ENCODE measurements at places on chromosomes 6 and 20.

DNA sequence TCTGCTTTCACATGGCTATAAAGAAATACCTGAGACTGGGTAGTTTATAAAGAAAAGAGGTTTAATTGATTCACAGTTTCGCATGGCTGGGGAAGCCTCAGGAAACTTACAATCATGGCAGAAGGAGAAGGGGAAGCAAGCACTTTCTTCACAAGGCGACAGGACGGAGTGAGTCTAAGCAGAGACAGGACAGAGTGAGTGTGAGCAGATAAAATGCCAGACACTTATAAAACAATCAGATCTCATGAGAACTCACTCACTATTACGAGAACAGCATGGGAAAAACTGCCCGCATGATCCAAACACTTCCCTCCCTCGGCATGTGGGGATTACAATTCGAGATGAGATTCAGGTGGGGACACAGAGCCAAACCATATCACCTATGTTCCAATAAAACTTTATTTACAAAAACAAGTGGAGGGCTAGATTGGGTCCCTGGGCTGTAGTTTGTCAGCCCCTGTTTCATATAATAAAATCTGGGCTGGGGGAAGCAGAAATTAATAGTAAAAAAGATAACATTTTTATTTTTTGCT is 37.1 kb upstream of the CTAGE9 start:
- no peak for DNase-seq

GRCh38 chr20:20802328-20802727 is 89.9 kb upstream of the RALGAPA2 start:
- no peak for DNase-seq

DNA sequence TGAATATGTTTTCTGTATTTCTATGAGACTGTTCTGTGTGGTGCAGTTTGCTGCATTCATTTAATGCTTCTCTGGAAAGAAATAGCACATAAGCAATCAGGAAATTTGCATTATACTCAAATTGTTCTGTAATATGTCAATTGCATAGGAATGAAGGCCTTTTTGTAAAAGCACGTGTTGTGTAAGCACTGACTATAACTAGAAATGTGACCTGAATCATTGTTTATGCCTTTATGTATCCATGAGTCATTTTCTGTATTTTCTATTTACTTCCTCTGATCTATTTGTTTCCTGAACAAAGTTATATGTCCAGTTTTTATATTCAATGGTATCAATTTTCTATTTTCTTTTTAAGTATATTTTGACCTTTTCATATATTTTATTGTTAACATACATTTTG is 1455.3 kb downstream of the GRIK2 start:
- DNase-seq = no peak

DNA sequence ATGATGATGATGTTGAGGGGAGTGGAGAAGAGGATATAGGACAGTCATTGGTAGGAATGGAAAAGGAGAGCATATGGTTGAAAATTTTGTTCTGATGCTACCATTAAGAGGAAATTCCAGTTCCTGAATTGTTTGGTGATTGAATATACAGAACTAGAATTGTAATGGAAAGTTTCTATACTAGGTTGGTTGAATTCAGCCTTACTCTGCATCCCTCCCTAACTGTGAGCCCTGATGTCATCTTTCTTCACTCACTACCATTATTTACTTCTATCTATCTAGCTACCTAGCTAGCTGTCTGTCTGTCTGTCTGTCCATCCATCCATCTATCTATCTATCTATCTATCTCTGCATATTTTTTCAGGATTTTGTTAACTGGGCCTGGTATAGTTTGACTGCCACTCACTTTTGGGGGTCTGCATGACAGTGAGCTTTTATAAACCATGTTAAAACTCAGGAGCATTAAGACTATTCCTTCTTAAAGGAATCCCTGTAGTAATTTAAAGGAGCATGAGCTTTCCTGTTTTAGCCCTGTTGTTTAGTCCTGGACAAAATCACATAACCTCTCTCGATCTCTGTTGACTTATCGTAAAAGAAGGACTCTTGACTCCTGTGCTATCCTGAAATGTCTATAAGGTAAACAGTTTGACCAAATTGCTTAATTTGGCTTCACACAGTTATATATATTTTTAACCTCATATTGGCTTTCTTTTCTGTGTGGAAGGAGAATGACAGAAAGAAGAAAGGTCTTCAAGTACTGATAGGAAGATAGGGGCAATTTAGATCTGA is 71.4 kb downstream of the AKAP7 start:
- DNase-seq = no peak

GRCh38 chr6:37122861-37123260 is 47.1 kb upstream of the PIM1 start:
- no peak for DNase-seq

DNA sequence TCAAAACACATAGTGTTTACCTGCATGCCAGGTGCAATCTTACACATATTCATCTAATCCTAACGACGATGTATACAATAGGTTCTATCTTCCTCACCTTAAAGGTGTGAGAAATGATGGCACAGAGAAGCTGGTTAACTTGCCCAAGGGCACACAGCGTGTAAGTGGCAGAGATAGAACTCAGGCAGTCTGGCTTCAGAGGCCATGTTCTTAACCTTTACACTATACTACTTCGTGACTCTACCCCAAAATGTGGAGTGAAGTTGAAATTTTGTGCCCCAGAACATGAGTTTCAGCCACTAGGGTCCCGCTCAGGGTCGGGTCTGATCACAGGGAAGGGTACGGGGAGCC is 584 bp downstream of the VPS52 start:
- no peak for DNase-seq

DNA sequence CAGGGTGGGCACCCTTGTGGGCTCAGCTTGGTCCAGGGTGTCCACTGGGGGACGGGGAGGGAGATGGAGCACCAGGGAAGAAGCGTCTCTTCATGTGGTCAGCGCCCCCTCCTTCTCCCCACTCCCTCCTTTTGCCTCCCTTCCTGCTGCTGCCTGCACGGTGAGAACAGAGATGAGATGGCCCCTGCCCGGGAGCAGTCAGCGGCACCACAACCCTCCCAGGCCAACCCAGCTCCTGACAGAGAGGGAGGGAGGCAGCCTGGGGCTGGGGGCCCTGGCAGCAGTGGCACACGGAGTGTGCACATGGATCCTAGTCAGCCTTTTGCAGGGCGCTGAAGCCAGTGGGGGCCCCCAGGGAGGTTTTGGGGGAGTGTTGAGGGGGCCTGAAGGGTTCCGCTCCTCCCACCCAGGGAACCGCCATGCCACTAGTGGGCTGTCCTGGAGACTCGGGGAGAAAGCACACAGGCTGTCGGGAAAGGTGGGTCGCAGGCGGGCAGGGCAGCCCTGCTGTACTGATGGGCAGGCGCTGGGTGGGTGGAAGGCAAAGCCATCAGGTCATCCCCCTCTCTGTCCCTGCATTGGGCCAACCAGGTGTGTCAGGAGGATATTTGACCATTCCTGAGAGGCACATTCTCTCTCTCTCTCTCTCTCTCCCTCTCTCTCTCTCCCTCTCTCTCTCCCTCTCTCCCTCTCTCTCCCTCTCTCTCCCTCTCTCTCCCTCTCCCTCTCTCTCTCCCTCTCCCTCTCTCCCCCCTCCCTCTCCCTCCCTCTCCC is 94.3 kb upstream of the BHLHE23 start:
- DNase-seq = no peak
